ENCODE measurements at places on chromosomes 11 and 22.

DNA sequence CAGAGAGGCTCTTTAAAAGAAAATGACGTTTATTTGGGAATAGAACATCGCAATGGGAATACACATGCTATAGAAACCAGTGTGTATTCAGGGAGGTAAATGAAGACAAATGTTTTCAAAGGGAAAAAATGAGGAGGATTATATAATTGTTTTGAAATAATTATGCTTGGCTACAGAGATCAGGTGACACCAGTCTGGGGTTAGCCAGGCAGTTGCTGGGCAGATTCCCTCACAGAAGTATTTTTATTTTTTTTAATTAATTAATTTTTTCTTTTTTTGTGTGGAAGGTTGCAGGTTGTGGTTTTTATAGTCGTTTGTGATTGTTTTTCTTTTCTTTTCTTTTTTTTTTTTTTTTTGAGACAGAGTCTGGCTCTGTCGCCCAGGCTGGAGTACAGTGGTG is 5.6 kb upstream of the STARD10 start:
- DNase-seq = no peak

- DNase-seq = no peak
Measured at GRCh38 chr11:27452147-27452546, 20.4 kb downstream of the LGR4 start.

GRCh38 chr11:32594272-32594671 is 10.6 kb downstream of the EIF3M start:
- no peak for DNase-seq

DNA sequence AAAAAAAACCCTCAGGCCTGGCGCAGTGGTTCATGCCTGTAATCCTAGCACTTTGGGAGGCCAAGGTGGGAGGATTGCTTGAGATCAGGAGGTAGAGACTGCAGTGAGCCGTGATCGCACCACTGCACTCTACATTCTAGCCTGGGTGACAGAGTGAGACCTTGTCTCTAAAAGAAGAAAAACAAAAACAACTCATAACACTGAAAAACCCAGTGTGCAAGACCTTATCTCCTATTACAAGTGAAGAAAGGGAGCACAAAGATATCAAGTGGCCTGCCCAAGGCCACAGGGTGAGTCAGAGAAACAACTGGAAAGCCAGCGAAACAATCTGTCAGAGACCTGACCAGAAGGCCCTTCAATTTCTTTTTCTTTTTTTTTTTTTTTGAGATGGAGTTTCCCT is 2.5 kb downstream of the TXN2 start:
- DNase-seq = no peak

GRCh38 chr11:12135185-12135584 is 24.8 kb downstream of the MICAL2 start:
- DNase-seq = no peak

DNA sequence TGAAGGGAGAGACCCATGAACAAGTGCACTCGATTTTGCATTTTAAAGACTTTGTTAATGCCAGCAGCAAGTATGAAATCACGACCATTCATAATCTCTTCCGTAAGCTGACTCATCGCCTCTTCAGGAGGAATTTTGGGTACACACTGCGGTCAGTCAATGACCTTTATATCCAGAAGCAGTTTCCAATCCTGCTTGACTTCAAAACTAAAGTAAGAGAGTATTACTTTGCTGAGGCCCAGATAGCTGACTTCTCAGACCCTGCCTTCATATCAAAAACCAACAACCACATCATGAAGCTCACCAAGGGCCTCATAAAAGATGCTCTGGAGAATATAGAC is 5.9 kb downstream of the SERPIND1 start:
- DNase-seq = no peak

DNA sequence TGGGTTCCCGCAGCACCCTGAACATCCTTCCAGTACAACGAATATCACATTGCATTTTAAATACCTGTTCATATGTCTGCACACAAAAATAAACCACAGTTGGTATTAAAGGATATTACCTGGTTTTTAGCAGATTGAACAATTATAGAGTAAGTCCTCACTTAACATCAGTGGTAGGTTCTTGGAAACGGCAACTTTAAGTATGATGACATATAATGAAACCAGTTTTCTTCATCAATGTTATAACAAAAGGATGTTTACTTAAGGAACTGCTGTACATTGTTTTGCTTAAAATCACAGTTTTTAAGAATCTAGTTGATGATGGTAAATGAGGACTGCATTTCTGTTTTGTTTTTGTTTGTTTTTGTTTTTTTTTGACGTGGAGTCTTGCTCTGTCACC is 28.0 kb downstream of the TRIM66 start:
- no peak for DNase-seq

DNA sequence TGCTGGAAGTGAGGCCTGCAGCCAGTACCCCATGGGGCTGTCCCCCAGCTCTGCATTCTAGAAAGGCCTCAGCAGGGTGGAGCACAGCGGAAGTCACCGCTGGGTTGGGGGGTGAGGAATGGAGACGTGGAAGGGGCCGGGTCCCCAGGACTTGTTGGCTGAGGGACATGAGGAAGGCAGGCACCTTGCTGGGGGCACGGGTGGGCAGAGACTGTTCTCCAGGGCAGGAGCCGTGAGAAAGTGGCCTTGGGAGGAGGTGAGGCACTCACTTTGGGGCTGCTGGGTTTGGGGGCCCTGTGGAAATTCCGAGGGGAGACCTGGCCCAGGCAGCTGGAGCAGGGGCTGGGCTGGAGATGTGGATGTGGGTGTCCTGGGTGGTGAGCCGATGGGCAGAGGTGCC is 5.0 kb downstream of the TNNI2 start:
- DNase-seq = no peak

GRCh38 chr11:13357232-13357631 is 79.6 kb downstream of the BMAL1 start:
- DNase-seq = no peak

DNA sequence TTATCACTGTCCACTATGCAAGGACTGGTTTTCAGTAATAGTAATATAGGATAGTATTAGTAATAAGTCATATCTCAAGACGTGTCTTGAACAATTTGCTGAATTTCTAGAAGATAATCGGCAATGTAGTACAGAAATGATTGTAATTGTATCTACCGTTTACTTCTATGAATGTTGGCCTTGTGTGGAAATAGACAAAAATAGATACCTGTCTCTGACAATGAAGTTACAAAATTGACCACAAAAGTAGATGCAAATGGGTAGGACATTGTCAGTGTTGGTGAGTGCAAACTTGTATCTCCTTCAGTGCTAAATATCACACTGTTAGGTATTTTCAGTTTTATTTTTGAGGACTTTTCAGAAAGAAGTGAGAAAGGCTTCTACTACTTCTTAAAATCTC is 43.1 kb downstream of the SVIP start:
- DNase-seq = no peak

GRCh38 chr11:57604296-57605027 is 7.0 kb downstream of the SERPING1 start:
- DNase-seq = no peak

GRCh38 chr11:112728288-112728687 is 232.9 kb upstream of the NCAM1 start:
- no peak for DNase-seq

- DNase-seq = no peak
Measured at GRCh38 chr22:22976033-22976922, 88.7 kb downstream of the IGLL5 start.

DNA sequence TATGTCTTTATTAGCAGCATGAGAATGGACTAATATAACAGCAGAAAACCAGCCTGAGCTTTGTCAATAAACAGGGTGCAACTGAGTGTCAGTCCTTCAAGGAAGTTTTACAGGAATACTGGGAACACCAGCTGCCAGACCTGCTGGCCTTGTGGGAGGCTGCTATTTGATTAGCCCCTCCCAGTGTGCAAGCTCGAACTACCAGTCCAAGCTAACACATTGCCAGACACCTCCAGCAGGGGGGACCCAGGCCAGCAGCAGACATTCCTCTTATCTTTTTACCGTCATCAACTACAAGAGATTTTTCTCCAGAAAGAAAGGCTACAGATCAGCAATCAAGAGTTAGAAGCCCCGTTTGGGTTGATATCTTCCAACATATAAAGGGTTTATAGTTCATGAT is 942.8 kb upstream of the TENM4 start:
- DNase-seq = no peak

- DNase-seq = no peak
Measured at GRCh38 chr11:748007-748359, 719 bp downstream of the TALDO1 start.

DNA sequence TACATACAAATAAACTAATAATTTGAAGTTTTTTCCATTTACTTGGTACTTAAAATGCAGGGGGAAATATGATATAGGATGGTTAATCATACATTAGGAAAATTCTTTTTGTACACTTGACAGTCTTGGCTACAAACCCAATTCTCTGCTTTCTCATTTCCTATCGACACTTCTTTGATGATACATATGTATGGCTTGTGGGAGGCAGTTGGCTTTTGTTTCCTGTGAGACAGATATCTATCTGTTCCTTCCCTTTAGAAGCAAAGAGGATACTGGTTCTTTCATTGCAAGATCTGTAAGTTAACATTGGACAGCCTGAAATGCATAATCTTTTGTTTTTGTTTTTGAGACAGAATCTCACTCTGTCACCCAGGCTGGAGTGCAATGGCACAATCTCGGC is 47.9 kb upstream of the ADORA2A start:
- no peak for DNase-seq

DNA sequence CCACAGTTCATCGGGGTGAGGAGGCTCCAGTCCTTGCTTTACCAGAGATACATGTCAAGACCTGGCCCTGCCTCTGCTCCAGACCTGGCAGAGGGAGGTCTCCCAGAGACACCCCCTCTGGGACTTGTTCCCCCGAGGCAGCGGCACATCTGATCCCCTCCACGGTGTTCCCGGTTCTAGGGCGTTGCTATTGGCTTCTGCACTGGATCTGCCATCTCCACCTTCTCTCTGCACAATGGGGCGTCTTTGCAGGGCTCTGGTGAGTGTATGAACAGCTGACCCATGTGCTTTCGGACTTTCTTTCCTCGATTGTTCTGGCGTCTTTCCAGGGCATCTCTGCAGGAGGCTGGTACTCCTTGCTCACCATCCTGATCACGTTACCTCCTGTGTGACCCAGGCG is 930.4 kb downstream of the TBC1D22A start:
- DNase-seq = no peak

DNA sequence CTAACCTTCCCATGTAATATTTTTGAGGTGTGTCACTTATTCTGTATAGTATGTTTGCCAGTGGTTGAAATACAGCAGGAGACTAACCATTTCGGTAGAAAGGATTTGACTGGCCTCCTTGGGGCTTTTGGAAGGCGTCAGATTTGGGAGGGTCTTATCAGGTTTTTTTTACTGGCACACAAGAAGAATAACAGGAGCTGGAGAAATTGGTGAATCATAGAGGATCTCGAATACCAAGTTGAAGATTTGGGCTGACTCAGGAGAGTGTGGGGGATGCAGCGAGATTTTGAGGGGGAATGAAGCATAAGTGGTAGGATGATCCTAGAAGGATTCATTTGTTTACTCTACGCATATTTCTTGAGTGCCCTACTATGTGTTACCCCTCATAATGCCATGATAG is 200.5 kb downstream of the DDX10 start:
- DNase-seq = no peak

DNA sequence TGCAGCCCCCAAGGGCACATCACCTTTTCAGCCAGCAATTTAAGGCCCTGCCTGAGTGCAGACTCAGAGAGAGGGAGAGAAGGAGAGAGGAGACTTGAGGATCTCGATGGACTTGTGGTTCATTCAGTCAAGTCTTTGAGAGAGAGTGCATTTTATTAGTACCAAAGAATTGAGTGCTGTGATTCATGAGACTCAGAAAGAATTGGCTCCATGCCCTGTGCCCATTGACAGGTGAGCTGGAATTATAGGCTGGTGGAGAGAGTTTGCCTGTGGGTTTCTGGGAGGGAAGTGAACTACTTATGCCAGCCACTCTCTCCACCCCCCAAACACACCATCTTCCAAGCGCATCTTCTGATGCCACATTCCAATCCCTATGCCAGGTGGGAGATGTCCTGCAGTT is 236.8 kb downstream of the MN1 start:
- DNase-seq = no peak

DNA sequence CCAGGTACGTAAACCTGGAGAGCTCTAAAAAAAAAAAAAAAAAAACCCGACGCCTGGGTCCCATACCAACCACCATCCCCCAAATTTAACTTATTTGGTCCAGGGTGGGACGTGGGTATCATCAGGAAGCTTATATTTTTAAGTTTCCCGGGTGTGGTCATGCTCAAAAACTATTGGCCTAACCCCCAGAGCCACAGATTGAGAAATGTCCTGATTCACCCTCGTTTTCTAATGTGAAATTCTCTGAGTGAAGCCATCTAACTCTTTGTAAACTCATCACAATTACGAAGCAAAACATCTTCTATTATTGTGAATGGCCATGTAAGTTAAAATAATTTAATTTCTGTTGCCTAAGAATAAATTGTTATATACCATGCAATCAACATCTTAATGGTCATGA is 29.6 kb downstream of the PAK1 start:
- no peak for DNase-seq

GRCh38 chr11:122791836-122792235 is 46.5 kb upstream of the CRTAM start:
- DNase-seq = no peak

GRCh38 chr22:28822930-28823551 is 22.7 kb upstream of the XBP1 start:
- DNase-seq = no peak

DNA sequence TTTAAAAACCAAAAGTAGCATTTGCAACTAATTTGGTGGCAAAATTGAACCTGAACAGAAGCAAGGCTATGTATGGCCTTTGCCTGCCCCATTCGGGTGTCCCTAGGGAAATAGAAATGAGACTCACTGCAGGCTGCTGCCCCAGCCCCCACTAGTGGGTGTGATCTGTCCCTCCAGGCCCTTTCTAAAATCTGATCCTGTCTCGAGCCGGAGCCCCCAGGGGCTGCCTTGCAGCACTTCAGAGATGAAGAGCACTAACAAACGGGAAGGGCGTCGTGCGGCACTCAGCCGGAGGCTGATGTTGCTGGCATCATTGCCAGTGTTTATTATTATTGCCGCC is 43.2 kb downstream of the CD82 start:
- DNase-seq = no peak

DNA sequence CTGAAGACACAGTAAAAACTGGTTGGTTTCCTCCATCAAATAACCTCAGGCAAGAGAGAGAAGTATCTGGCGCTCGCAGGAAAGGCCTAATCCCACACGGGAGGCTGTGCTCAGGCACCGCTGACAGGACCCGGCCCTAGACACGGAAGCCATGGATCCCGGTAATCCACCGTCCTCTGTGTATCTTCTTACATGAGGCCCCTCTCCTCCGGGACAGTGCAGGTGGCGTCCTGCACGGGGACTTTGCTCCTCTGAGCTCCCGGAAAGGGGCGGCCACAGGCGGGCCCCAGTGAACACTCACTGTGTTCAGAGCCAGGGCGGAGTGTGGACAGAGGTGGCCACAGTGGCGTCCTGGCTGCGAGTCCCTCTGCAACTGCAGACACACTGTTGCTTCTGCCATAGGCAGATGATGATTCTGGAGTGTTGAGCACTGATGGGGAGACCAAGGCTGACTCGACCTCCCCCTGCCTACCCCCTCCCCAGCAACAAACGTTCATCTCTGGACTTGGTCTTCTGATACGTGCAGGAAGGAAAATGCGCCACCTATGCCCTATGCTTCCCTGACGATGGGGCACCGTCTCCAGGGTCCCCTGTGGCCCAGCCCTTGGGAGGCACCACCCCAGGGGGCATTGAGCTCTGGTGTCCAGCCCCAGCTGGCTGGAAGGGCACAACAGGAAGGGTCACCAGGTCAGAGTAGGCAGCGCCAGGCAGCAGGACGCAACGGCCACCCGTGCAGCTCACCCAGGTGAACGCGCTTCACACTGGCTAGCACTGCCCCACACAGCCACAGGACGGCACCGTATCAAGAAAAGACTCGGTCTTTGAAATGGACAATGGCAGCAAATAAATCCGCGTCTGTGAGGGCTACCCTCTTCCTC is 95.7 kb downstream of the TRMU start:
- DNase-seq = no peak

- DNase-seq = no peak
Measured at GRCh38 chr11:125300791-125301218, 136.3 kb downstream of the PKNOX2 start.

All from stimulated activated CD8-positive, alpha-beta memory T cell treated with anti-CD3 and anti-CD28 coated beads, Interleukin-7, amount 100 ng/mL, for 1 hour (primary cell).